ENCODE measurements at places on chromosomes 11 and 22.

GRCh38 chr22:37121887-37122591 lies 12.5 kb upstream of the TMPRSS6 start:
- DNase-seq = peak; percentile 85

- DNase-seq = no peak
These were observed 125.9 kb downstream of the CWF19L2 start for GRCh38 chr11:107331728-107332127.

DNA sequence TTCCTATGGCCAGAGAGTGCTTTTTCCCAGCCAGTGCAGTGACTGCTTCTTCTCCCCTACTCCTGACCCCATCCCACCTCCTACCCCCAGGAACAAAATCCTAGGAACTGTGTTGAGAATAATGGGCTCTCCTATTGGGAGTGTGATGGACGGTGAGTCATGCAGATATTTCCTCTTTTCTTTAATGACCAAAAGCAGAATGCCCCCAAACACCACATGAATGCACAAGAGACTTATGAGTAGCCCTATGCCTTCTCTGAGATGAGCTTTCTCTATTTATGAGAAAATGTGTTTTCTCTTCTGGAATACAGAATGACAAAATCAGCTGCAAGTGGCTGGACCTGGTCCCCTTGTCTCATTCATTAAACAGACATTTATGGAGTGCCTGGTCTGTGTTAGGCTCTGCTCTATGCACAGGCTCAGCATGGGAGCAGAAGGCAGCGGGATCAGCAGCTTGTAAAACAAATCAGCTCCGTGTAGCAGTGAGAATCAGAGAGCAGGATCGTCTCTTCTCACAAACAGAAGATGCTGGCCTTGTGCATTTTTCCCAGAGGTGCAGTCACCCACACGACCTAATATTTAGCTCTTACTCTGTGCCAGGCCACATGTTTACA lies 47.5 kb upstream of the GALNT18 start:
- DNase-seq = no peak

- no peak for DNase-seq
These were observed 21.5 kb downstream of the OTUB1 start for GRCh38 chr11:64007629-64008282.

DNA sequence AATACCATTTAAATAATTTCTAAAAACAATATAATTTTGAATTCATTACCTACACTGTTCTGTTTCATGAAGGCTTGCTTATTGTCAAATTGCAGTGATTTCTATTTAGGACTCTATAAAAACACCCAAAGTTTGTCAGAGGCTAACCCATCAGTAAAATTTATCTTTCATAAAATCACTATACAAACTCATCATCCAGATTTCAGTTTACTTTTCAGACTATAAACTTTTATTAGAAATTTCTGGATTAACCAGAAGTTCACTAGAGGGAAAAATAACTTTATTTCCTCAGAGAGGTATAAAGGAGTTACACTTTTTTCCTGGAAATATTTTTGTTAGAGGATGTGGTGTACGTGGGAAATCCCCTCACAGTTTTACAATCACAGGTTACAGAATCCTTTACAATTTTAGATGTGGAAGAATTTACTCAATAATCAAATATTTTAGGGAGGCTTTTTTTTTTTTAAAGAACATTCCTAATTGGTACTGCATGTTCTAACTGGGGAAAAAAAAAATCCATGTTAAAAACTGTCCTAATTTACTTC lies 176.7 kb downstream of the SWAP70 start:
- no peak for DNase-seq

GRCh38 chr11:69040051-69040450 lies 8.7 kb upstream of the TPCN2 start:
- no peak for DNase-seq

DNA sequence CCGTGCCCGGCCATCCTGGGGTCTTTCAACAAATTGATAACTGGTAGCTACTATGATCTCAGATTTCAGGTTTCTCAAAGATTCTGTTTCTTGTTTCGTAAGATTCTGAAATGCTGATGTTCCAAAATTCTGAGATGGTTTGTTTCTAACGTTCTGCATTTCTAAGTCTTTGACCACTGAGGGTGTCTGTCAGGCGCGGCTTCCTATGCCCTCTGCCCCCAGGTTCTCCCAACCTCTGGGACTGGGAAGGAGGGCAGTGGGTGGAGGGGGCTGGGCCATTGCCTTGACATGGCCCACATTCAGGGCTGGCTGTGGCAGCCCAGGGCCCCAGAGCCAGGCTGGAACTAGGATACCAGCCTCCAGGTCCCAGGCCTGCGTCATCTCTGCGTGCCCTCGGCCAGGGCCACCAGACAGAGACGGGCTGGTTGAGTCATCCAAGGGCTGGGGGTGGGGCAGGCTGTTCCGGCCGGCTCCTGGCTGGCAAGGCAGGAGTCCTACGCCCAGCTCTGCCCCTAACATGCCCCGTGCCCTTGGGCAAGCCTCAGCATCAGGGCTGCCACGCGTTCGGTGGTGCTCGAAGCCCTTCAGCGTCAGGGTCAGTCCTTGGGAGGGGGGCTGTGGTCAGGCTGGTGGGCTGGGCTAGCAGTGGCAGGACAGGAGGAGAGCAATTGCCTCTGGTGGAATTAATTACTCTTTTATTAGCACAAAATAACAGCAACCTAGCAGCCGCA lies 5.2 kb downstream of the TMEM134 start:
- DNase-seq = no peak

GRCh38 chr11:64353715-64354506 lies 5.1 kb upstream of the RPS6KA4 start:
- no peak for DNase-seq

- no peak for DNase-seq
These were observed 76.8 kb upstream of the CCND1 start for GRCh38 chr11:69563946-69564775.

GRCh38 chr11:64562723-64563351 lies 28.2 kb upstream of the SLC22A12 start:
- no peak for DNase-seq

DNA sequence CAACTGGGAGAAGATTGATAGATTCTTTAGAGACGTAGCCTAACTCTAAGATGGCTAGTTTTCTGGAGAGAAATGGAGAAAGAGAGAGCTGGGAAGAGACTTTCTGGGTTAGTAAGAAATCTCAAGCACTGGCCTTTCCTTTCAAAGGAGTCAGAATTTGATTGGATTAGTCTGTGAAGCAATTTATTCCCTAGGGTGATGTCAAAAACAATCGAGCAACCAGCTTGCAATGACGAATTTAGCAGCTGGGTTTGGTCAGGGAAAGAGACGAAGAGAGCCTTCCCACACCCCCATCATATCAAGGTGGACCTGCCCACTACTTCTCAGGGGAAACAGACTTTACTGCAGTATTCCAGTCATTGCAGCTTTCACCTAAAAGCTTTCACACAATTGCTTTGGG lies 10.8 kb downstream of the KRTAP5-6 start:
- no peak for DNase-seq

- DNase-seq = peak; percentile 34
These were observed 9.8 kb upstream of the FAM111B start for GRCh38 chr11:59097113-59097708.

DNA sequence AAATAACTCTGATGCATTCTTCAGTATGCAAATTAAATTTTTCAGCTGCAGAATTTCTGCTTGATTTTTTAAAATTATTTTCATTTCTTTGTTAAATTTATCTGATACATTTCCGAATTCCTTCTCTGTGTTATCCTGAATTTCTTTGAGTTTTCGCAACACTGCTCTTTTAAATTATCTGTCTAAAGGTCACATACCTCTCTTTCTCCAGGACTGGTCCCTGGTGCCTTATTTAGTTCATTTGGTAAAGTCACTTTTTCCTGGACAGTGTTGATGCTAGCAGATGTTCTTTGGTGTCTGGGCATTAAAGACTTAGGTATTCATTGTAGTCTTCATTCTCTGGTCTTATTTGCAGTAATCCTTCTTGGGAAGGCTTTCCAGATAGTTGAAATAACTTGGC lies 577.4 kb upstream of the LUZP2 start:
- no peak for DNase-seq

DNA sequence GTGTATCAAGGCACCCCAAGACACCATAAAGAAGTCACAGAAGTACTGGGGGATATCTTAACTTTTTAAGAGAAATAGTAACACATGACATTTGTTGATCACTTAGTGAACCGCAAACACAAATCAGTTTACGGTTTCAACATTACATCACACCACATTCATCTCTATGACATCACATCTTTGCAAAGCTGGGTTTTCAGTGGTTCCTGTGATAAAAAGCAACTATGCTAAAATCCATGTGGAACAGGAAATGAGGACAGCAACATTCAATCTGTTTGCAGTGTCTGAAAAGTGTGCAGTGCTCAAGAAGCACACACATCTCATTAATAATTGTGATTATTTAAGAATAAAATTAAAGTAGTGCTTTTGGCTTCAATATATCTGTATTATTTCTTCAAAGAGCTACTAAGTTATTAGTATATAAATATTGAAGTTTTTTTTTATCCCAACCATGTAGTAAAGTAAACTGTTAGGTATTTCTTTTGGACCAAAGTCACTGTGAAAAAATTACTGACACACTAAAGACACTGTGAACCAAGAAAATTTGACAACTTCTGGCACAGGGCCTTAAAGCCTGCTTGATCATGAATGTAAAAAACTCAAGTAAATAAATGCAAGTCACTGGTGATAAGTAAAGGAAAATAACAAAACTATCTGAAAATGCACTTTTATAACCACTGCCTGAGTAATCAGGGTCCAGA lies 156.0 kb upstream of the SOX6 start:
- DNase-seq = no peak

DNA sequence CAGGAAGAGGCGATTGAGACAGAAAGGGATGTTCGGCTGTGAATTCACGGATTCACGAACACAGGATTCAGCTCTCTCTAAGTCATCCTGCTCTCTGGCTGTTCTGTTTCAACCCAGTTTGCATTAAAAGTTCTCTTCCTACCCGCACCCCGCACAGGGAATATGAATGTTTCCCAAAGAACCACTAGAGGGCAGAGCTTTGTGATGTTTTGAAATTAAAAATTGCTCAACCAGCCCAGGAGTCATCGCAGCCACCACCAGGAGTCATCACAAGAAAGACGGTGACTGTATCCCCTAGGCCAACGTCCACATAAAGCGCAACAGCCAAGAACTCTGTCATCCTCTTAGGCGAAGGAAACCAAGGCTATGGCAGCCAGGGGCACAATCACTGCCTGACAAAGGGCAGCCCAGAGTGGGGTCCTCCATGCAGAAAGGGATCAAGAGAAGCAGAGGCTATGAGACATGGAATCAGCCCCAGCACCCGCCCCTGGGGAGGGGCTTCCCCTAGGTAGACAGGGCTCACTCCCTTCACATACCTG lies 122.4 kb downstream of the WT1 start:
- peak; percentile 11 for DNase-seq

- DNase-seq = no peak
These were observed 1387.0 kb upstream of the TENM4 start for GRCh38 chr11:80827781-80828180.

DNA sequence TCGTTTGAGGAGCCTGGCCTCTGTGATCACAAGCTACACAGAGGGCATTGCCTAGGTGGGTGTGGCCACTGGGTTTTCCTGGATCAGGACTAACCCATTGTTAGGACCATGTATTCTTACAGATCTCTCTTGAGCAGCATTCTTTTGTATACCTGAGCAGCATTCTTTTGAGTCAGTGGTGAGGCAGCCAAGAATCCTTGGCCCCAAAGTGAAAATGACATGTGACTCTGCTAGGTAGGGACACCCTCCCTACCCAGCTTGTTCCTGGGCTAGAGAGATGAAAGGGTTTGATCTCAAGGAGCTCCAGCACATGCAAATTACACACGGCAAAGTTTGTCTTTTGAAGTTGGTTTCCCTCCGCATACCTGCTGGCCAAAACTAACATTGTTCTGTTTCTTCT lies 55.0 kb upstream of the HORMAD2 start:
- DNase-seq = no peak

DNA sequence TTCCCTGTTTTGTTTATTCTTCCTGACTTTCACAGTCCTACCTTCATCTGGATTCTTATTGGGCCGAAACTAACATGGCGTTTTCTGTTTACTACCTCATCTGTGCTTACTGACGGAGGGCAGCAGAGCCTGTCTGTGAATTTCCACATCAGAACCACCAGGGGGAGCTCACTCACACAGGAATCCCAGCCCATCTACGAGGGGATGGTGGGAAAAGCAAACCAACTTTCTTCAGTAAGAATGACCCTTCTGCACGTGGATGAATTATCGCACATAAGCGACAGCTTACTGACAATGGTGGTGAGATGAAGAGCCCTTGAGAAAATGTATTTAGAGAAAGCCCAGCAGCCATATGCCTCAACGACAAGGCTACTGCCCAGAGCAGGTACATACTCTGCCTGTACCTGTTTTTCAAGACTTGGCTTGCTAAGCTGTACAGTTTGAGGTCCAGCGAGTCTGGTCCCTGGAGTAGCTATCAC lies 42.5 kb downstream of the LARGE2 start:
- DNase-seq = peak; percentile 22

- no peak for DNase-seq
These were observed 22.4 kb downstream of the DUSP8 start for GRCh38 chr11:1549338-1550330.

GRCh38 chr11:83639995-83640758 lies 354.0 kb upstream of the CCDC90B start:
- no peak for DNase-seq

- no peak for DNase-seq
These were observed 99.5 kb downstream of the ZNF280B start for GRCh38 chr22:22408731-22409696.

DNA sequence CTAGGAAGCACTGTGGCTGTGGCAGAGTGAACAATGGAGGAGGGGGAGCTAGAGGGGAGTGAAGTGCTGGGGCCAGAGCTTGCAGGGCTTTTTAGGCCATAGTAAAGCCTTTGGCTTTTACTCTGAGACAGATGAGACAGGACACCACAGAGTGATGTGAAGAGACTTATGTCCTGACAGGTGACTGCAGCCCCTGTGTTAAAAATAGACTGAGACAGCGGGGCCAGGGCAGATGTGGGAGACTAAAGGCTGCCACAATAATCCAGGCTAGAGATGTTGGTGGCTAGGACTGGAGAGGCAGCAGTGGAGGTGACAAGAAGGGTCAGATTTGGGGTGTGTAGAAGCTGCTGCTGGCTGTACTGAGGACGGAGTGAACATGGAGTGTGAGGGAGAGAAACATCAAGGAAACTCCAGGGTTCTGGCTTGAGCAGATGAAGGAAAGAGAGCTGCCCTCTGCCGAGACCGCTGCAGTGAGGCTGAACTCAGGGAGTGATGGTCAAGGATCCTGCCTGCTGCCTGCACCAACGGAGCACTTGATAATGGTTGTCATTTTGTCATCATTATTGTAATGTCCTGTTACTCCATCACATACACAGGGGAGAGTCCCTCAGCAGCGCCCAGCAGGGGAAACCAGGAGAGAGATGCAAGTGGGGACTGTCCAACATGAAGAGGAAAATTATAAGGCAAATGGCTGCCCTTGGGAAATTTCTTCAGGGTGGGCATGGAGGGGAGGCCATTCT lies 27.4 kb downstream of the SLC43A1 start:
- no peak for DNase-seq

DNA sequence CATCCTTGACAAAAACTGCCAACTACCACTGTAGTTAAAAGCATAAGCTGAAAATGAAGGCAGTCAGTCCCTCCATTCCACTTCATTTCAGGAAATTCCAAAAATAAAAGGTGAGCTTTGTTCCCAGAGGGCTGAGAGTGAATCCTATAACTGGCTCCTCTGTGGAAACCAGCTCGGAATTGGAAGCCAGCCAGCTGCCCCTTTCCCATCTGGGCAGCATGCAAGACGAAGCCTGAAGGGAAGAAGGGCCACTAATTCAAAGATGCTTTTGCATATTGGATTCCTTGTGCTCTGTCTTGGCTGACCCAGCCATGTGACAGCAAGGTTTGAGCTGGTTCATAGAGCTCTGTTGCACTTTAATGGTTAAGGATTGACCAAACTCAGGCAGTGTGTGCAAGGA lies 83.4 kb downstream of the ALX4 start:
- DNase-seq = no peak

- no peak for DNase-seq
These were observed 39.1 kb upstream of the LIPT2 start for GRCh38 chr11:74532501-74533246.

Data from stimulated activated CD8-positive, alpha-beta memory T cell treated with anti-CD3 and anti-CD28 coated beads, Interleukin-4, amount 100 ng/mL, for 24 hours (primary cell).